ENCODE measurements at places on chromosomes 2 and 18. TPM values are rescaled to one million over a fixed set of nuclear protein-coding genes. Genes with fewer than 3 reads are reported as not detected.
A peak's percentile ranks its signal among the peaks of the same experiment; 100 is the strongest.

CTNNA2 gene
- not detected for total RNA-seq

SLC16A14 gene
- 7.5 TPM for total RNA-seq

WNT10A gene
- 13.9 TPM for total RNA-seq

DNA sequence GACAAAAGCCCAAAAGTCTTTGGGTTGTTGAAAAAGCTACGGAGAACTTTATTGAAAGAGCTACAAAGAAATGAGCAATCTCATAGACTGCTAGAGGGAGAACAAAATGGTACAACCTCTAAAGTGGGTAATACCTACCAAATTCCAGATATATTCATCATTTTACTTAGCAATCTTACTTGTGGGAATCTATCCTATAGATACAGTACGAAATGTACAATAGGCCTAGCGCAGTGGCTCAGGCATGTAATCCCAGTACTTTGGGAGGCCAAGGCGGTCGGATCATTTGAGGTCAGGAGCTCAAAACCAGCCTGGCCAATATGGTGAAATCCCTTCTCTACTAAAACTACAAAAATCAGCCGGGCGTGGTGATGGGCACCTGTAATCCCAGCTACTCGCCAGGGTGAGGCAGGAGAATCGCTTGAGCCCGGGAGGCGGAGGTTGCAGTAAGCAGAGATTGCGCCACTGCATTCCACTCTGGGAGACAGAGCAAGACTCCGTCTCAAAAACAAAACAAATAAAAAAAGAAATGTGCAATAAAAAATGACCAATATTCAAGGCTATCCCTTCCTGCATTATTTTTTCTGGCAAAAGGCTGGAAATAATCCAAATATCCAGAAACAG is 10.1 kb downstream of the EXOC6B start:
- H3K27ac ChIP-seq: no peak overlapping the region
- no peaks in the 10 kb centered on the region for H3K4me1 ChIP-seq
- no peak overlapping the region for H3K4me3 ChIP-seq
- no peaks in the 10 kb centered on the region for H3K36me3 ChIP-seq

GRCh38 chr2:186962085-186962747 is 113.2 kb upstream of the ZSWIM2 start:
- H3K4me1 ChIP-seq: no peaks in the 10 kb centered on the region
- H3K27ac ChIP-seq: no peak overlapping the region
- DNase-seq: no peak

GRCh38 chr18:9848170-9848879 is 37.4 kb upstream of the TXNDC2 start:
- H3K27me3 ChIP-seq: no peaks in the 10 kb centered on the region
- no peak overlapping the region for H3K4me3 ChIP-seq
- peaks cover 18% of the 10 kb centered on the region for H3K4me1 ChIP-seq
- H3K27ac ChIP-seq: no peak overlapping the region

GRCh38 chr2:196369967-196370366 is 198.6 kb upstream of the STK17B start:
- no peak overlapping the region for H3K27ac ChIP-seq
- no peaks in the 10 kb centered on the region for H3K27me3 ChIP-seq
- H3K4me3 ChIP-seq: no peak overlapping the region
- no peaks in the 10 kb centered on the region for H3K36me3 ChIP-seq
- no peak for DNase-seq

DNA sequence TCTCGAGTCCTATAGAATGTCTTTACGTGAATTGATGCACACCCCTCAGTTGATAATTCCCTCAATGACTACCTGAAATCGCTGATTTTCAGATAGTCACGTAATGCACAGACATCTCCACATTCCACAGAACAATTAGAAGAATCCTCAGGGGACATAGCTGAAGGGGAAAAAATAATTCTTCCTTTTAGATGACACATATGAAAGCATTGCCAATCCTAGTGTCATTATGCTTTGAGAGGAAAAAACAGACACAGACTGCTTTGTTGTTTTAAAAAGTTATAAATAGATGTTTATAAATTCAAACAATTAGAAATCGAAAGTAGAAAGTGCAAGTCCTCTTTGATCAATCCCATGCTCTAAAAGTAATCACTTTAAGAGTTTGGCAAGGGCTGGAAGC is 100.6 kb upstream of the FN1 start:
- H3K4me1 ChIP-seq: no peaks in the 10 kb centered on the region
- no peaks in the 10 kb centered on the region for H3K36me3 ChIP-seq
- no peak overlapping the region for H3K27ac ChIP-seq
- no peak overlapping the region for H3K4me3 ChIP-seq
- H3K27me3 ChIP-seq: no peaks in the 10 kb centered on the region

DNA sequence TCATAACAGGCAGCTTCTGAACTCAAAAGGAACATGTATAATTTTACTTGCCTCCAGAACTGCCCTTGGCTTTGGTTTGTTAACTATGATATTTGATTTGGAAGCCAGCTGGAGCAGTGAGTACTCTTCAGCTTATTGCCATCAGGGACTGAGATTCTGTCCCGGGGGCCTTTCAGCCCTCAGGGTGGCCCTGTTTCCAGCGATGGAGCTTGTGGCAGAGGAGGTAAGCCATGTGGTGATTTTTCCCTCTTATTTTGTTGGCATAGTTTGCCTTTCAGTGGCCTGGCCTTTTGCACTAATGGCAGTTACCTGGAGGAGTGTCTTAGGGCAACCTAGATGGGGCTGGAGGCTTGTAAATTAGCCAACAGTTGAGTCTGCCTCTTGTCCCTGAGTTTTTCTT is 1955.0 kb upstream of the LRRTM1 start:
- no peaks in the 10 kb centered on the region for H3K27me3 ChIP-seq
- no peaks in the 10 kb centered on the region for H3K36me3 ChIP-seq
- H3K4me1 ChIP-seq: no peaks in the 10 kb centered on the region
- no peak for DNase-seq

- DNase-seq: no peak
- H3K4me3 ChIP-seq: no peak overlapping the region
- H3K36me3 ChIP-seq: no peaks in the 10 kb centered on the region
- H3K27me3 ChIP-seq: no peaks in the 10 kb centered on the region
- no peak overlapping the region for H3K27ac ChIP-seq
These were observed 103.2 kb upstream of the SH3BP4 start for GRCh38 chr2:234848578-234848977.

DNA sequence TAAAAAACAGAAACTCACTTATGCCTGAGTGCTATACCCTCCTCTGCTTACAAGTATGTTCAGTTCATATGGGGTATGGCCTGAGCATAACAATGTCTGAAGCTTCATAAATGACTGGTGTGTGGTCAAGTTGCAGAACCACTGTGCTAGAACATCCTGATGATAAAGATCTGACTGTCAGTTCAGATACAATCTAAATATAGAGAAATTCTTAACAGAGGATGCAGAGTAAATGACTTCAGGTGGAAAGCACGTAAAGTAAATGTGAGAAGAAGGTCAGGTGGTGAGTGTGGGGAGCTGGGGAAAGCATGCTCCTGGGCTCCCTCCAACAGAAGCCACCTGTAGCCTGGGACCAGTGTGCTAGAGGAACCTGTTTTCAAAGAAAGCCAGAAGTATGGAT is 926.2 kb downstream of the TSN start:
- no peaks in the 10 kb centered on the region for H3K4me1 ChIP-seq
- H3K4me3 ChIP-seq: no peak overlapping the region
- no peak for DNase-seq
- H3K27me3 ChIP-seq: no peaks in the 10 kb centered on the region
- H3K36me3 ChIP-seq: no peaks in the 10 kb centered on the region
- no peak overlapping the region for H3K27ac ChIP-seq

DNA sequence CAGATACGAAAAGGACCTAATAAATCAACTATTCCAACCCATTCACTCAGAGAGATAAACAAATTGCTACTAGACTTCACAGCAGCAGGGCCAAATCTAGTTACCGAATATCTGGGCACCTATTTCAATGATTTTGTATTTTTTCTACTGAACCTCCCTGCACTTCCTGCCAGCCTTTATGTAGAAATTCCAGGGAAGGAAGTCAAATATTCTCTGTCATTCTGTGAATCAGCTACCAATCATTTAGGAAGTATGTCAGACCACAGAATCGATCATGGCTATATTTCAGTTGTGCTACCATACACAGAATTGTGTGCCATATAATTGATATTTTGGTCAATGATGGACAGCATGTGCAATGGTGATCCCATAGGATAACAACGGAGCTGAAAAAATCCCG is 109.6 kb upstream of the SPOPL start:
- DNase-seq: no peak
- H3K4me3 ChIP-seq: no peak overlapping the region
- no peaks in the 10 kb centered on the region for H3K27me3 ChIP-seq
- no peaks in the 10 kb centered on the region for H3K36me3 ChIP-seq
- no peak overlapping the region for H3K27ac ChIP-seq

GRCh38 chr2:53473236-53473635 is 294.4 kb upstream of the CHAC2 start:
- no peak for DNase-seq
- no peak overlapping the region for H3K4me3 ChIP-seq
- no peaks in the 10 kb centered on the region for H3K36me3 ChIP-seq
- H3K27ac ChIP-seq: no peak overlapping the region
- H3K4me1 ChIP-seq: no peaks in the 10 kb centered on the region

DNA sequence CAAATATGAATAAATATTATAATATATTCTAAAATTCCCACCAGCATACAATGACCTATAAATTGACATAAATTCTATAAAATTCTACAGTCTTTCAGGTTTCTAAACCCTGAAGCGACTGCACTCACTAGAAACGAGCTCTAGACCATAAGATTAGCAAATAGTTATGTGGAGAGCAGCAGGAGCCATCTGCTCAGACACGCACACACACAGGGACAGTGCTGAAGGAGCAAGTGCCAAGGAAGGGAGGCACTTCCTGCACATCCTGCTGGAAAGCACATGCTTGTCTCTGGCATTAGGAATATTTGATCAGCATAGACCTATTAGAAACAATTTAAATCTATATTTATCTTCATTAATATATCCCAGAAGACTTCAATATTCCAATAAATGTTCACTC is 713.9 kb upstream of the CDH2 start:
- H3K27ac ChIP-seq: no peak overlapping the region
- no peaks in the 10 kb centered on the region for H3K36me3 ChIP-seq
- H3K27me3 ChIP-seq: no peaks in the 10 kb centered on the region
- no peak overlapping the region for H3K4me3 ChIP-seq
- no peaks in the 10 kb centered on the region for H3K4me1 ChIP-seq
- DNase-seq: no peak

DNA sequence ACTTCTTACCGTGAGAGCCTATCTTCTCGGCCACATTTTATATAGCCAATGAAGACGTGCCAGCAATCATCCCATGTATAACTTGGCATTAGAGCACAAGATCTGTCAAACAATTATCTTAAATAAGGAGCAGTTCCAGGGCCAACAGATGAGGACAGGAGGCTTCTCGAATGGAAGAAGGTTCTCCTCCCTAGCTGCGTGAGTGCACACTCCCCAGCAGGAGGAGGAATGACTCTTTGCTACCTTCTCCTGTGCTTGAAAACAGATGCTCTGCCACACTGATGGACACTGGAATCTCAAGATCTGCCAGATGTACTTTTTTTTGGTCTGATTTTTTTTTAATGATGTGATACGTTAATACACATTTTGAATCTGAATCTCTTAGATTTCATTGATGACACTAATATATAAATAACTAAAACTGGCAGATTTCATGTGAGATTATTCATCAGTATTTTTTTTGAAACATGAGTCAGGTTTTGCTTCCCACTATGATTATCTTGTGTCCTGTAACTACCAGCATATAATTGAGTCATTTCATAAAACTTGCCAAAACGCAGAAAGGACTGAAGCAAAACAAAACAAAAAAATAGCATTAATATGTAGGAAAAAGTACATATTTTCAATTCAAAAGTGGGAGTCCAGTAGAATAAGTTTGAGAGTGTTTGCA is 626 bp upstream of the VIT start:
- H3K27ac ChIP-seq: peak overlapping the region; percentile 59
- no peaks in the 10 kb centered on the region for H3K4me1 ChIP-seq
- no peak for DNase-seq
- H3K27me3 ChIP-seq: no peaks in the 10 kb centered on the region
- no peaks in the 10 kb centered on the region for H3K36me3 ChIP-seq
- no peak overlapping the region for H3K4me3 ChIP-seq

DNA sequence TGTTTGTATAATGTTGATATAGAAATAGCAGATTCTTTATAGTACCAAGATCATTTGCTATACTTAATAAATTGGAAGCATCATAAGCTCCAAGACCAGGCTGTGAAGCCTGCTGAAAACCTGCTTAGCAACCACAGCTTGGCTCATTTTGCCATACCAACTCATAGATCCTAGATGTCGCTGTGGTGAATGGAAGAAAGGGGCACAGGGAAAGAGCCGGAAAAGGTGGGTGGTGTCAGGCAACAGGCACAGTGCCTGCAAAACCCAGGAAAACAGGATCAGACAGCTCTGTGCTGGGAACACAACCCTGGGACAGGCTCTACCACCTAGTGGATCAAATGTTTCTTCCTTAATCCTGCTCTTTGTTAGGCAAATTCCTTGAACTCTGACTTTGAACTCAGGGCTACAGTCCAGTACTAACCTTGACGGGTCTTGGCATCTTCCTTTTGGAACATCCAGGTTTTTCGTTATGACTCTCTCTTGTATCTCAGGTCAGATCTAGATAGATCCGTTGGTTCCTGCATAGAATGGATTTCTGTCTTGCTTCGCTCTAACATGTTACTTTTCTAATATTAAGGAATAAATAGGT is 31.6 kb downstream of the TWSG1 start:
- DNase-seq: no peak
- H3K36me3 ChIP-seq: no peaks in the 10 kb centered on the region
- H3K4me3 ChIP-seq: no peak overlapping the region
- H3K27ac ChIP-seq: peak overlapping the region; percentile 59
- H3K4me1 ChIP-seq: peaks cover 6% of the 10 kb centered on the region

DNA sequence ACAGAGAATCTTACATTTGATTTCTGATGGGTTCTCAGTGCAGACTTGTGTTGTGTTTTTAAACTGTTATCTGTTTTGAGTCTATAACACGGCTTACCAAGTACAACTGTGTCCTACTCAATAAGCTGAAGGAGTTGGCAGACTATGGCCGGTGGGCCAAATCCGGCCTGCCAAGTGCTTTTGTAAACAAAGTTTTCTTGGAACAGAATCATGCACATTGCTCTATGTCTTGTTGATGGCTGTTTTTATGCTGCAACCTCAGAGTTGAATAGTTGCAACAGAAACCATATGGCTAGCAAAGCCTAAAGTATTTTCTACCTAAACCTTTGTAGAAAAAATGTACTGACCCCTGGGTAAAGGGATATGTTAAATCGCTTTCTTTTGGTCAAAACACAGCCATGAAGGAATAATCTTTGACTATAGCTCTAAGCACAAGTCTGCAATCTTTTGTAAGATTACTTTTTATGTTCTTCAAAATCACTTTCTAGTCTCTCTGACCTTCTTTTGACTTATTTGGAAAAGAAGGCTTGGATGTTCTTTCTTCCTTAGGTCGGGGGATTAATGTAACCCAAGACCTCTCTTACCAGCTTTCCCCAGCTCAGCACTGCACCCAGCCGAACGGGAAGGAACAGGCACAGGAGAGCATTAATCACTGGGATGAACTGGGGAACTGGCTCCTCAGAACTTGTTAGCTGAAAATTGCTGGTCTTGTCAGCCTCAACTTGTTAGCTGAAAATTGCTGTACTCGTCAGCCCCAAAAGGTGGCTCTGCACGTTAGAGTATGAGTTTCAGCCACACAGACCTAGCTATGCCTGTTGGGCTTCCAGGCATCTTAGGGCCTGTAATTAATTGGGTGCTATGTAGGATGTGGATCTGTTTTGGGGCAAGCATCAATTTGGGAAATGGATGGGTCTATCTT is 75.4 kb downstream of the CD8B2 start:
- H3K4me3 ChIP-seq: no peak overlapping the region
- H3K36me3 ChIP-seq: no peaks in the 10 kb centered on the region
- no peak overlapping the region for H3K27ac ChIP-seq
- H3K27me3 ChIP-seq: no peaks in the 10 kb centered on the region

All from esophagus squamous epithelium (tissue), 5 donors.